ENCODE measurements at places on chromosomes 5 and 9.

DNA sequence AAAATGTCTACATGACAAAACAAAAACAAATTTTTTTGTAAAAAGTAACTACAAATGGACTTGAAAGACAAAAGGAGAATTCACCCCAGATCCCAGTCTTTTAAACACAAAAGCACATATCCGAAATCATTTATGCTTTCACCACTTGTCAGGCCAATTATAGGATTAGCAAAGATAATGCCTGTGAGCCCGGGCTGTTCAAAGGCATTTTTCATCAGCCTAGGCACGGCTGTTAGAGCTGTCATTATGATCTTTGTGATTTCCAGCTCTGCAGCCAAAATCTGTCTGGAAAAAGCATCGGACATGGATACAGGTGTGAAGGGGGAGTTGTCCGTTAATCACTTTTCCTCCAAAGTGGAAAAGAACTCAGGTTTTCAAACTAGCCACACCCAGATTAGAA lies 23.6 kb upstream of the RAB14 start:
- DNase-seq: no peak

DNA sequence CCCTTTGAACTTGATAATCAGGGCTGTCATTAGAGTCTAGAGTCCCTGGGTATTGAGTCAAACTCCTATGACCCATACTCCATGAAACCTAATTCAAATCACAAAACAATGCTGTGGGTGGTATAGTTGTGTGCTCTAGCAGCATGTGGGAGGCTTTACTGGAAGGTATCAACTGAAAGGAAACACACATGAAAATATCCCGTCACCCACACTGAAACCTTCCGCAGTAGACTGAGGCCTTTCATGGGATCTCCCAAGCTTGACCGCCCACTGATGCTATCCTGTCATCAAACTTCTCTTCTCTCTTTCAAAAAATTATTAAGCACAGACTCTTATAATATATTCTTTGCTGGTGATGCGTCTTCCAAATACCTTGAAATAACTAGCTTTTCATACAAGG lies 569.1 kb upstream of the MEF2C start:
- DNase-seq: no peak

- no peak for DNase-seq
These were observed 43.0 kb upstream of the COL15A1 start for GRCh38 chr9:98900725-98901124.

DNA sequence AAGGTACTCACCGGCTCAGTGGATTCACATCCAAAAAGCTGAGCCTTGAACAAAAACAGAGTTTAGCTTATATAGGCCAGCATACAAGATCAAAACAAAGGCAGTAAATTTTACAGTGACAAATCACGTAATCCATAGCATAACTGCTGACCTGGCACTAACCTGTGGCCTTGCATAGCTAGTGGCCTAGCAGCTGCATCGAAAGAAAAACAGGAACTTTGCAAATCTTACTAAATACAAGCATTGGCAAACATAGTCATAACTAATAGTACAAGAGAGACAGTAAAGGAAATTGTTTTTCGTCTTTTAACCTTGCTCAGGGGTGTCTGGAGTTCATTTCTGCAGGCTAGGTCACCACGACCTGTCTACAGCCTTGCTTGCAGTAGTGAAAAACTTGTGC lies 4.8 kb downstream of the HSDL2 start:
- no peak for DNase-seq

DNA sequence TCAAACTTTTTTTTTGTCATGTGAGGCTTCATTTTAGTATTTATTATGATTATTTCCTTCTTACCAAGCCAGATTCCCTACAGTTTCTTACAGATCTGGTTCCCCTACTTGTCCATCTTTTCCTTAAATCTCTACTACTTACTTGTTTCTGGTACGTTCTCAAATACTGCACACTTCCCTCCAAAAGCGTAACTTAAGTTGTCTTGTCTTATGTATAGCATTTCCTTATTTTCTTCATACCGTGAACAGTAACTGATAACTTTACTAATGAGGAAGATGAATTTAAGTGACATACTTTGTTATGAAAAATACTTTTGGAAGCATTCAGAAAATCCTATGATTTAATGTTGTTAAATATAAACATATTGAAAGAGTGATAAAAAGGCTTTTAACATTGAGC lies 67.3 kb downstream of the PARP8 start:
- DNase-seq: no peak

DNA sequence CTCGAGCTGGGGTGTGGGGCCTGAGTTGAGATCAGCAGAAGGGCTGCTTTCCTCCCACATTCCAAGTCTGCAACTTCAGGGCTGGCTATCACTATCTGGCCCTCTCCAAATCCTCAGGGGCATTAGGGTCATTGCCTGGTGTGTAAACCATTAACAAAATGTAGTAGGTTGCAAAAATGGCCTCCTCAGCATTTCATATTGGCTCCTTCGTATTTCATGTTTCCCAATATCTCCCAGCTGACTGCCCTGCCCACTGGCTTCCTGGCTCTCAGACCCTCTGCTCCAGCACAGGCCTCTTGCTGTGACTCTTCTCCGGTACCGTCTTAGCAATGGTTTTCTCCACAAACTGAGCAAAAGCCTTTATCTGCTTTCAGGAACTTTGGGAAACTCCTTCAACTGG lies 113.8 kb downstream of the GADD45G start:
- no peak for DNase-seq

GRCh38 chr5:160616712-160617497 lies 195.2 kb downstream of the PTTG1 start:
- no peak for DNase-seq

DNA sequence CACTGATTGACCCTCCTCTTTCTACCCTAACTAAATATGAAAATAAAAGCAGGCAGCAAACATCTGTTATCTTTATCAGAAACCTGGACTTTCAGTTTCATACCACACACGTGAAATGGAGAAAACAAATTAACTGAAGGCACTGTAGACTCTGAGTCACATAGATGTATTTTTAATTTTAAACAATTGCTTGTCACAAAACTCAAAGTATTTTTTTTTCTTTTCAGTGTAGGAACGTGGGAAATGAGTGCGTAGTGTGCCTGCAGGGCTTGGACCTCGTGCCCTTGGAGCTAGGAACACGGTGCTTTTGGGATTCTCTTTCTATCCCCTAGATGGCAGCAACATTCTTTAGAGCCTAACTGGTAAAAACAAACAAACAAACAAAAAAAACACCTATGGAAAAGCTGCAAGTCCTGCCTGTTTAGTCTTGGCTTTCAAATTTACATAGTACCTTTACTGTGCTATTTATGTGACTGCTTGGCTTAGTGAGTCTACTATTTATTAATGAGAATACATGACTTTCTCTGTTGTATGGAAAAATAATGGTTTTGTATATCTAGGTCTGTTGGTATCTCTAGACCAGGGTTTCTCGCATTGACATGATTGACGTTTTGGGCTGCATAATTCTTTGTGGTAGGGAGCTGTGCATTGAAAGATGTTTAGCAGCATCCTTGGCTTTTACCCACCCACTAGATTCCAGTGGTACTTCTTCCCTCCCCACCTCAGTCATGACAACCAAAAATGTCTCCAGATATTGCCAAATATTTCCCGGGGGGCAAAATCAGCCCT lies 16.8 kb upstream of the ACTBL2 start:
- no peak for DNase-seq

DNA sequence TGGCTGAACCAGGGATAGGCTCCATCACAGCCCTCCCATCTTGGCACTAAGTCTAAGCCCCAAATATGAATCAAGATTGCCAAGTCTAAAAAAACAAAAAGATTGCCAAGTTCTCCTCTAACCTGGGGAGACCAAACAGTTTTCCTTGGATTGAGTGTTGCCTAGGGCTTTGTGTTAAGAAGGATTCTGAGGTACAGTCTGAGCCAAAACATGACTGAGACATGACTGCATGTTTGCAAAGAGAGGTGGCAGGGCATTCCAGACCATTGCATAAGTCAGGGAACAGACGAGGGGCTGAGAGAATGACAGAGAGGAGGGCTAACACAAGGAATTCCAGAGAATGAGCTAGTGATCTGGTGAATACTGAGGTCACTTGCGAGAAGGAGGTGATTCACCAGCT lies 11.4 kb downstream of the LAMC3 start:
- DNase-seq: no peak

GRCh38 chr9:111352545-111352944 lies 22.5 kb upstream of the OR2K2 start:
- no peak for DNase-seq

DNA sequence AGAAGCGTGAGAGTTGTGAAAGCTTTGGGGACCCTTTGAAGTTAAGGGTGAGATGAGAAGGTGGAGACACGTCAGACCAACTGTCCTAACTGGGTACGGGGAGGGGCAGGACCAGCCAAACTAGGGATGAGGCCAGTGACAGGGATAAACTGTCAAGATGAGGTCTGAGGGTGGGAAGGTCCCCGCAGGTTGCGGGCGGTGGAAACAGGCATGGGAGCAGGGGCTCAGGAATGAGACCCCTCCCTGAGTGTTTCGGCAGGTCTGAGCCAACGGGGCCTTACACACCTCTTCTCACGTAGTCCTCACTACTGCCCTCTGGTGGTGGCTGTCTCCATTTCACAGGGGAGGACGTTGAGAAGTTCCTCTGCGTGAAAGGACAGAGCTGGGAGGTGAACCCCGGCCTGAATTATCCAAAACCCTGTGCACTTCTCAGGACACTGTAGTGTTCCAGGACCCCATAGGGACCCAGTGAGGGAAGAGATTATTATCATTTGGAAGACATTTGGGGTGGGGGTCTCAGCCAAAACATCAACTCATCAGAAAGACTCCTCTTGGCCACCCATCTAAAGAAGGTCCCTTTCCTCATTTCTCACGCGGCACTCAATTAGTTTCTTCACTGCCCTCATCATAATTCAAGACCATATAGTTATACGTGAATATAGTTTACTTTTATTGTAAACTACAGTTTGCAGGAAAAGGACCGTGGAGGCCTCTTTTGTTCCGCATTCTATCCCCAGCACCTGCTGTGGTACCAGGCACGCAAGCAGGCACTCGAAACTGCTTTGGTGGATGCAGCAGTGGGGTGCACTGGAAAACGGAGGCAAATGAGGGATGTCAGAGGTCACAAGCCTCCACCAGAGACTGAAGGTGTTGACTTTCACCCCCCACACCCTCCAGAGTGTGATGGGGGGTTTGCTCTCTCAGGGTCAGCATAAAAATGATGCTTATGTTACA lies 21.7 kb upstream of the NANS start:
- peak; percentile 88 for DNase-seq

GRCh38 chr5:116237917-116238500 lies 153.2 kb downstream of the COMMD10 start:
- DNase-seq: no peak

- DNase-seq: no peak
These were observed 38.0 kb upstream of the TENT2 start for GRCh38 chr5:79573983-79574890.

GRCh38 chr5:97136475-97136874 lies 5.9 kb downstream of the LIX1 start:
- no peak for DNase-seq

DNA sequence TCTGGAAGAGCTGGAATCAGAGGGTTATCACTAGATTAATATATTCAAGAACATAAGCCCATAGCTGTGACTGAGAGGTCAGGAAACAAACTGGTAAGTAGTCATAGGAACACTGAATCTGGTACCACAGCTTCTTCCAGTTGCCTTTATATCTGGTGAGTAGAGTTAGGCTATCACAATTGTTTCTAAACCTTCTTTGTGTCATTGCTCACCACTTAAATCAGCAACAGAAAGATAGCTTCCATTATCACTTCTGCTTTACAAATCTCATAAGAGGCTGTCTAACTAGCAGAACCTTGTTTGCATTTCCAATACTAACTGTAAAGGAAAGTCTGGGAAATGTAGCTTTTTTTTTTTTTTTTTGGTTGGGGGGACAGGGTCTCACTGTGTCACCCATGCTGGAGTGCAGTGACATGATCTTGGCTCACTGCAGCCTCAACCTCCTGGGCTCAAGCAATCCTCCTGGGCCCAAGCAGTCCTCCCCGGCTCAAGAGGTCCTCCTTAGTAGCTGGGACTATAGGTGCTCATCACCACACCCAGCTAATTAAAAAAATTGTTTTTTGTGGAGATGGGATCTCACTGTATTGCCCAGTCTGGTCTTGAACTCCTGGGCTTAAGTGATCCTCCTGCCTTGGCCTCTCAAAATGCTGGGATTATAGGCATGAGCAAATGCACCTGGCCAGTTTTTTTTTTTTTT lies 22.0 kb downstream of the CDC42SE2 start:
- DNase-seq: no peak

DNA sequence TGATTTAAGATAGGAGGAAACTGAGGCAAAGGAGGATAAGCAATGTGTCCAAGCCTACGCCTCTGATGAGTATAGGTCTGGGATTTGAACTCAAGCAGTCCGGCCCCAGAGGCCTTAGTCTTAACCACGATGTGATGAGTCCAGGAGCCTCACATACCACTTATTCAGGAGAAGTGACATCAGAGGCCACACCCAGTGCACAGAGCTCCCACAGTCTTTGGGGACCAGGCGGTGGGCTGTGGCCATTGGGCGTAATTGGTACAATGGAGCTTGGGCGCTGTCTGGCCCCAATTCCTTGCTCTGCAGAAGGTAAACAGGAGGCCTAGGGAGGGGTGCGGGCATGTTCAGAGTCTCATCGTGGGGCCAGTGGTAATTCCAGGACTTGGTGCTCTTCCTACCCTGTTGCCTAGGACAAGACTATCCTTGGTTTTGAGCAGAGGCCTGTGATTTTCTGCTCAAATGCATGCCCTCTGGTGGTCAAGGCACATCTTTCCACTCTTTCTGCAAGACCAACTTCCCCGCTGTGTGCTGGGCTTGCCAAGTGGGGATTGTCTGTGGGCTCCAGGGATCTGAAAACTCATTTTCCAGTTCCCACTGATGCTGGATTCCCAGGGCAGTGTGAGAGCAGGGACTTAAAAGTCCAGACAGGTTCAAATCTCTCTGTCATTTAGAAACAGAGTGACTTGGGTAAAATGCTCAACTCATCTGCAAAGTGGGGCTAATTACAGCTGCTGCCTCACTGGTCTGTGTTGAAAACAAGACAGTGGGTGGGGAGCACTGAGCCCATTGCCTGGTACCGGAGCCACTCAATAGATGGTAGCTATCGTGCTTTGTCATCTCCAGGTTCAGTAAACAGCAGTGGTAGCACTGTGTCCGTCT lies 15.8 kb downstream of the NDST1 start:
- no peak for DNase-seq

DNA sequence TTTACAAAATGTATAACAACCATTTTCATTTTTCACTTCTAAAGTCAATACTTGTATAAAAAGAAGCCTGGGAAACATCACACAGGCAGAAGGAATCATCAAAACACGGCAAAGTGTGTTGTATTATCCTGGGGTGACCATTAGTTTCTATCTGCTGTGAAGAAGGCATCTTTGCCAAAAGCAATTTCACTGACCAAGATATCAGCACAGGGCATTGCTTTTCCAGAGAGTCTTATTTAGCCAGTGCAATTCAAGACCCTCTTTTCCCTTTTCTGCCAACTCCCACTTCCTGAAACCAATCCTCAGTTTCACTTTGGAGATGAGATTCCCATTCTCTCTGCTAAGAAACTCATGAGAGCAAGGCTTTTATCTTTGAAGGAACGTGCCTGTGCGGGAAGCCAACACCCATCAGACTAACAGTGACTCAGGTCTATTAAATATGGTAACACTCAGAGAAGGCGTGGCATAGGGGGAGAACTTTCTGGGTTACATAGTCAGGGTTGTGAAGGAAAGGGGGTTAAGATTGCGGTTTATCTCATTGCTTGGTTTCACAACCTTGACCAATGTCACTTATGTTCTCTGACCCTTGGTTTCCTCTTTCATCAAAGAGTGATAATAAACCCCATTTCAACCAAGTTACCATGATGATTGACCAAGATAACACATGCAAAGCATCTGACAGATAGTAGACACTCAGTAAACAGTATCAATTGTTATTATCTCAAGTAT lies 666.9 kb upstream of the KLF4 start:
- DNase-seq: no peak

GRCh38 chr5:53923961-53924360 lies 363.5 kb downstream of the NDUFS4 start:
- no peak for DNase-seq

All from stimulated activated CD8-positive, alpha-beta memory T cell treated with anti-CD3 and anti-CD28 coated beads, Interleukin-4, amount 100 ng/mL, for 1 hour (primary cell).